AG09309 (cell line): ENCODE measurements at places on chromosomes 6 and 20.
A peak's percentile ranks its signal among the peaks of the same experiment; 100 is the strongest.

- no peak for DNase-seq
Observed at GRCh38 chr20:63129991-63130657, 85.8 kb downstream of the YTHDF1 start.

GRCh38 chr6:67210450-67210849 lies 1424.6 kb upstream of the ADGRB3 start:
- no peak for DNase-seq

GRCh38 chr6:44075647-44076355 lies 51.5 kb downstream of the MRPL14 start:
- no peak for DNase-seq

- peak; percentile 27 for DNase-seq
Observed at GRCh38 chr6:28673787-28674671, 148.3 kb downstream of the GPX5 start.

GRCh38 chr6:36566418-36566905 lies 19.2 kb upstream of the STK38 start:
- DNase-seq, result no peak

DNA sequence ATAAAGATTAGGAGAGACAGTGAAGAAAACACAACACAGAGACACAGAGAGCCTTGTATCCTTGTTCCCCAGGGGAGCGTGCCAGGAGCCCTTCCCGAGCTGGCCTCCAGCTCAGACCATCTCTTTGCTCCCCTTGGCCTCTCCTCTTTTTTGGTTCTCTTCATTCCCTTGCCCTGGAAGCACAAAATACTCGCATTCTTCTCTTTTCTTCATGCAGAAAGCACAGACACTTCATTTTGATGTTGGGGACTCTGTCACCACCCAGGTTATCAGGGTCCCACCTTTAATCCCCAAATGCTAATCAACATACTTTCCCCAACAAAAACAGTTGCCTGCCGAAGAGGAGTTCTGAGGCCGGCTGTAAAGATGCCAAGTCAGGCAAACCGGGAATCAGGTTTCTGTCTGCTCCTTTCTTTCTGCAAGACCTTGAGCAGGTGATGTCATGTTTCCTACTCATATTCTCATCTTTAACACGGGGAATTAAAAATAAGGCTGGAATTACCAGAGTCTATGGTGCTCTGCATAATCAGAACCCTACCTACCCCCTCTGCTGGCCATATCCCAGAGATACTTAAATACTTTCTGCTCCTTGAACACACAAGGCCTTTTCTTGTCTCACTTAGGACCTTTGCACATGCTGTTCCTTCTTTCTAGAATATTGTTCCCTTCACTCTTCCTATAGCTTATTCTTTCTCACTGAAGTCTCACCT lies 21.7 kb downstream of the TGM6 start:
- DNase-seq, result peak; percentile 33

DNA sequence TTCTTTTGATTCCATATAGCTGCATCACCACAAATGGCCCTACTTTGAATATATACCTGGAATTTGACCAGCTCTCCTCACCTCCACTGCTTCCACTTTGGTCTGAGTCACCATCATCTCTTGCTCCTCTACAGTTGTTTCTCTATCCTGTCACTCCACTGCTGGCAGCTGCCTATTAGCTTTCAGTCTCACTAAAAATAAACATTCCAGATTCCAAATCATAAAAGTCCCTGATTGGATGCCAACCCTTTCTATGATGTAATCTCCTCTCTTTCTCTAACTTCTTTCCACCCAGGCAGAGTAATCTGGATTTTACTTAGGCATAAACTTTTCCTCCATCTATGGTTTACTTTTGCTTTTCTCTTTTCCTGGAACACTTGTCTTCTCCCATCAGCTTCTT lies 49.1 kb downstream of the RFPL4B start:
- DNase-seq, result no peak
